ENCODE measurements at places on chromosomes 3 and 15. TPM values are rescaled to one million over a fixed set of nuclear protein-coding genes. Genes with fewer than 3 reads are reported as not detected.

The TBC1D2B gene
- 35.4 TPM for polyA plus RNA-seq

GRCh38 chr3:67558426-67558825 lies 96.0 kb downstream of the SUCLG2 start:
- DNase-seq = no peak
- peaks cover 10% of the 10 kb centered on the region for H3K36me3 ChIP-seq
- H3K27ac ChIP-seq = no peak overlapping the region
- no peak overlapping the region for H3K4me3 ChIP-seq
- H3K27me3 ChIP-seq = no peaks in the 10 kb centered on the region
- H3K4me1 ChIP-seq = no peaks in the 10 kb centered on the region

The SLC2A2 gene
- not detected for polyA plus RNA-seq

- H3K27me3 ChIP-seq = no peaks in the 10 kb centered on the region
- no peaks in the 10 kb centered on the region for H3K36me3 ChIP-seq
- H3K4me1 ChIP-seq = peaks cover 11% of the 10 kb centered on the region
- H3K4me3 ChIP-seq = no peak overlapping the region
- no peak for DNase-seq
- no peak overlapping the region for H3K27ac ChIP-seq
Measured at GRCh38 chr3:122315619-122316018, 9.4 kb upstream of the CSTA start.

- H3K27me3 ChIP-seq = no peaks in the 10 kb centered on the region
- DNase-seq = no peak
- H3K36me3 ChIP-seq = peaks cover 89% of the 10 kb centered on the region
- no peak overlapping the region for H3K27ac ChIP-seq
- H3K4me1 ChIP-seq = no peaks in the 10 kb centered on the region
Measured at GRCh38 chr3:53229606-53230005, 26.2 kb downstream of the TKT start.

DNA sequence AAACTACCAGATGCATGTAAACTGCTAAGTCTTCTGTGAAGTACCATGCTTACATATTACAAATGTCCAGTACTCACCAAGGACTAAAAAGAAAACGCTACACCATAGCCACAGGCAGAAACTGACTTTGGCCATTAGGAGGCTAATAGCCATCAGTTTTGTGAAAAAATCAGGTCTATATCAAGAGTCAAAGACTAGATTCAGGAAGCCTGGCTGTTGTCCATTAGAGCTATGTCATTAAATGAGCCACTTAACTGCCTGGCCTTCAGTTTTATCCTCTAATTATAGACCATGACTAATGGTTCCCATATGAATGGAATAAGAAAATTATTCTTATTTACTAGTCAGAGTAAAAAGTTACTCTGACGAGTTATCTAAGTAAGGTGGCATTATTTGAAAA lies 144.1 kb downstream of the VPS13C start:
- H3K4me3 ChIP-seq = no peak overlapping the region
- H3K36me3 ChIP-seq = peaks cover 35% of the 10 kb centered on the region
- H3K4me1 ChIP-seq = no peaks in the 10 kb centered on the region
- no peaks in the 10 kb centered on the region for H3K27me3 ChIP-seq
- no peak for DNase-seq
- H3K27ac ChIP-seq = no peak overlapping the region

The SAMD7 gene
- not detected for polyA plus RNA-seq

GRCh38 chr3:161413127-161413854 lies 42.0 kb upstream of the SPTSSB start:
- H3K27ac ChIP-seq = no peak overlapping the region
- no peaks in the 10 kb centered on the region for H3K4me1 ChIP-seq
- H3K27me3 ChIP-seq = no peaks in the 10 kb centered on the region
- no peak for DNase-seq

DNA sequence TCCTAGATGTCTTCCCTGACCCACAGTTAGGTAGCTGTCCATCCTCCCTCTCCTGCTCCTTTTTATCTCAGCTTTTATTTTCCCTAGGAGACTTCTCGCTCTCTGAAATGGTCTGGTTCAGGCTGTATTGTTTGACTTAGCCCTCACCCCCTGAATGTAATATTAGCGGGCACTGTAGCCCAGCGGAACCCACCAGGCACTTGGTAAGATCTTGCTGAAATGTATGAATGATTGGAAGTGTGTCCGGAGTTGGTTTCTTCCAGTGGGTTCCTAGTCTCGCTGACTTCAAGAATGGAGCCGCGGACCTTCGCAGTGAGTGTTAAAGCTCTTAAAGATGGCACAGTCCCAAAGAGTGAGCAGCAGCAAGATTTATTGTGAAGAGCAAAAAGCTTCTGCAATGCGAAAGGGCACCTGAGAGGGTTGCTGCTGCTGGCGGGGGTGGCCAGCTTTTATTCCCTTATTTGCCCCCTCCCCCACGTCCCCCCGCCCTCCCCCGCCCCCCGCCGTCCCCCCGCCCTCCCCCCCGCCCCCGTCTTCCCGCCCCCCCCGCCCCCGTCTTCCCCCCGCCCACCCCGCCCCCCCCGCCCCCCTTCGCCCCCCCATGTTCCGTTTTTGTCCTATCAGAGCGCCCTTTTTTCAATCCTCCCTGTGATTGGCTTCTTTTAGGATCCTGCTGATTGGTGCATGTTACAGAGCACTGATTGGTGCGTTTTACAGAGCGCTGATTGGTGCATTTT lies 694 bp upstream of the EEFSEC start:
- peaks cover 18% of the 10 kb centered on the region for H3K4me1 ChIP-seq
- H3K4me3 ChIP-seq = peak overlapping the region; percentile 85
- no peaks in the 10 kb centered on the region for H3K27me3 ChIP-seq
- H3K27ac ChIP-seq = peak overlapping the region; percentile 44

DNA sequence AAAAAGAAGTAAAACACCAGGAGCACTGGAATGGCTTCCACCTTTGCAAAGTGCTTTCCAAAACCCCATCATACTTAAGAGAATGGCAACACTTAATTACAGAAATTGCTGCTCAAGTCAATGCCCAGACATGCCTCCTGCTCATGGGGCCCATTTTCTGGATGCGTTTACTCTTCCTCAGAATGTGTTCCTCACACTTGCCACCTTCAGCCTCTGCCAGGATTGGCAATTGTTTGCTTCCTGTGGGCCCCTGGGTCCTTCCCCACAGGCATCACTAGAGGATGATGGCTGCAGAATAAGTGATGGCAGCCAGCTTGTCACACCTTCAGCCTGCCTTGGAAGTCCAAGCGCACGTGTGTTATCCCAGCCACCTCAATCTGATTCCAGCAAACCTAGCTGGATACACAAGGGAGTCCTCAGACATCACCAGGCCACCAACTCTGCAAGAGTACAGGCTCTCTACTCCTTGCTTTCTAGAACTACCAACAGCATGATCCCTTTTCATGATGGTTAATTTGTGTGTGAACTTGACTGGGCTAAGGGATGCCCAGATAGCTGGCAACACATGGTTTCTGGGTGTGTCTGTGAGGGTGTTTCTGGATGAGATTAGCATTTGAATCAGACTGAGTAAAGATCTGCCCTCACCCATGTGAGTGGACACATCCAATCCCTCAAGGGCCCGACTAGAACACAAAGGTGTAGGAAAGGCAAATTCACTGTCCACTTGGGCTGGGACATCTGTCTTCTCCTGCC lies 4.9 kb upstream of the NUP210 start:
- no peak overlapping the region for H3K27ac ChIP-seq
- H3K4me1 ChIP-seq = peaks cover 67% of the 10 kb centered on the region
- H3K4me3 ChIP-seq = no peak overlapping the region
- no peak for DNase-seq
- H3K27me3 ChIP-seq = no peaks in the 10 kb centered on the region

- no peaks in the 10 kb centered on the region for H3K4me1 ChIP-seq
- no peak overlapping the region for H3K27ac ChIP-seq
Measured at GRCh38 chr3:14042680-14043079, 82.0 kb downstream of the CHCHD4 start.

The PLCB2 gene
- polyA plus RNA-seq = 37.5 TPM

- no peaks in the 10 kb centered on the region for H3K27me3 ChIP-seq
- DNase-seq = no peak
- no peaks in the 10 kb centered on the region for H3K36me3 ChIP-seq
- no peak overlapping the region for H3K4me3 ChIP-seq
- H3K27ac ChIP-seq = no peak overlapping the region
Measured at GRCh38 chr3:44883213-44883955, 9.0 kb downstream of the TGM4 start.

DNA sequence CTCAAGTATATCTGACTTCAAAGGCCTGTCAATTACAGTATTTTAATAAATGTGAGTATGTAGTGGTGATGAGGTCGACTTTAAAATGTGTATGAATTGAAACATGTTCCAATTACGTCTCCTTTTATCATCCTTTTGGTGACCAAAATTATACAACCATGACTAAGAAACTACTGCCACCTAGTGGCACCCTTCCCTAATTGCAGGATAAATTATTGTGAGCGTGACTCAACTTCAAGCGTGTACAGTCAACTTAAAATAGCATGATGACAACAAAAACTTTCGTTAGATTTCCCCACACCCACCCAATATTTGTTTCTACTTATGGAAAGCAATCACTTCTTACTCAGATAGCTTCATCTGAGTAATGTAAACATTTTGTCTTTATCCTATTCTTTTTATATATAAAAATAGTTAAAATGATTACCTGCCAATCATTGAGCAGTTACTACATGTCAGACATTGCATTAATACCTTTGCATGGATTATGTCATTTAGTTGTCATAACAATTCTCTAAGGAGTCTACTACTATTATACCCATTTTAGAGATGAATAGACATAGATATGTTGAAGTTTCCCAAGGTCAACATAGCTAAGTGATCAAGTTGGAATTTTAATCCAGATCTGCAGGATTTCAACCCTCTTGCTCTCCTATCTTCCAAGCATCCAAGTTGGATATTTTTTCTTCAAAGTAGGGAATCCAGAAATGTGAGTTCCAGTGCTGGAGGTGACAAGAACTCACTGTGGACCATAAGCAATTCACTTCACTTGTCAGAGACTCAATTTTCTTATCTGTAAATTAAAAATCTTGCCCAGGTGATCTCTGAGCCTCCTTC lies 106.0 kb downstream of the MEX3B start:
- no peak for DNase-seq
- no peaks in the 10 kb centered on the region for H3K4me1 ChIP-seq
- no peak overlapping the region for H3K4me3 ChIP-seq
- H3K27ac ChIP-seq = no peak overlapping the region
- no peaks in the 10 kb centered on the region for H3K36me3 ChIP-seq

The PLXND1 gene
- 0.03 TPM for polyA plus RNA-seq

DNA sequence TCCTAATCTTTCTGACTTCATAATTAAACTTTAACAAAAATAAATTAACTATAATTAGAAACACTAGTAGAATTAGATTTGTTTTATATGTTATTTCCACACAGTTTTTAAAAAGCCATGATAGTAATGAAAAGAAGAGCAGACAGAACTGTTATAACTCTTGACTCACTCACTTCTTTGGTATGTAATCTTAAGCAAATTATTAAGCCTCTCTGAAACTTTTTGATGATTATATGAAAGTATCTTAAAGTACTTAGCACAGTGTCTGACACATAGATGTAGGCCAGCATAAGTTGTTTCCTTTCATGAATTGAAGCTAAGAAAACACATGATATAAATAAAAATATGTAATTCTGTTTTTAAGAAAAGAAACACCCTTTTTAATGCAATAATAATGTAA lies 123.6 kb upstream of the MLF1 start:
- no peaks in the 10 kb centered on the region for H3K27me3 ChIP-seq
- DNase-seq = no peak
- H3K4me1 ChIP-seq = no peaks in the 10 kb centered on the region
- no peak overlapping the region for H3K27ac ChIP-seq
- no peaks in the 10 kb centered on the region for H3K36me3 ChIP-seq
- H3K4me3 ChIP-seq = no peak overlapping the region

The APBA2 gene
- polyA plus RNA-seq = 28.4 TPM

The CAMK1 gene
- 5.8 TPM for polyA plus RNA-seq

DNA sequence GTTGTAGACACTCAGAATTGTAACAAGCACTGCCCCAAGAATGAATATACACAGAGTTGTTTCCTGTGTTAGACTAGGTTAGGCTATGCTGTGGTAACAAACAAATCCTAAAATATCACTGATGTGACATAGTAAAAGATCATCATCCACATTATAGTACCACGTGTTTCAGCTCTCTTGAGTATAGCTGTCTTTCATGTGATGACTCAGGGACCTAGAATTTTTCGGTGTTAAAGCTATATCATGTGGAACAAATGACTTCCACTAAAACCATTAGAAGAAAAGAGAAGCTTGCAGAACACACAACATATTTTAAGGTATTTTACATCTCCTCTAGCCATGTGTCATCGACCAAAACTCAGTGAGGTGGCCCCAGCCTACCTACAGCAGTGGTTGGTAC lies 307.9 kb upstream of the RBMS3 start:
- H3K27ac ChIP-seq = no peak overlapping the region
- no peaks in the 10 kb centered on the region for H3K4me1 ChIP-seq
- no peaks in the 10 kb centered on the region for H3K36me3 ChIP-seq
- no peak overlapping the region for H3K4me3 ChIP-seq

The BLM gene
- 1.2 TPM for polyA plus RNA-seq

GRCh38 chr15:63133786-63134185 lies 12.1 kb downstream of the LACTB start:
- no peak overlapping the region for H3K27ac ChIP-seq
- no peaks in the 10 kb centered on the region for H3K27me3 ChIP-seq
- DNase-seq = no peak
- H3K4me1 ChIP-seq = no peaks in the 10 kb centered on the region
- H3K36me3 ChIP-seq = peaks cover 2% of the 10 kb centered on the region
- H3K4me3 ChIP-seq = no peak overlapping the region

- H3K27me3 ChIP-seq = no peaks in the 10 kb centered on the region
- peaks cover 24% of the 10 kb centered on the region for H3K4me1 ChIP-seq
- no peak overlapping the region for H3K4me3 ChIP-seq
- DNase-seq = no peak
Measured at GRCh38 chr15:41331281-41331680, 1.1 kb downstream of the OIP5 start.

DNA sequence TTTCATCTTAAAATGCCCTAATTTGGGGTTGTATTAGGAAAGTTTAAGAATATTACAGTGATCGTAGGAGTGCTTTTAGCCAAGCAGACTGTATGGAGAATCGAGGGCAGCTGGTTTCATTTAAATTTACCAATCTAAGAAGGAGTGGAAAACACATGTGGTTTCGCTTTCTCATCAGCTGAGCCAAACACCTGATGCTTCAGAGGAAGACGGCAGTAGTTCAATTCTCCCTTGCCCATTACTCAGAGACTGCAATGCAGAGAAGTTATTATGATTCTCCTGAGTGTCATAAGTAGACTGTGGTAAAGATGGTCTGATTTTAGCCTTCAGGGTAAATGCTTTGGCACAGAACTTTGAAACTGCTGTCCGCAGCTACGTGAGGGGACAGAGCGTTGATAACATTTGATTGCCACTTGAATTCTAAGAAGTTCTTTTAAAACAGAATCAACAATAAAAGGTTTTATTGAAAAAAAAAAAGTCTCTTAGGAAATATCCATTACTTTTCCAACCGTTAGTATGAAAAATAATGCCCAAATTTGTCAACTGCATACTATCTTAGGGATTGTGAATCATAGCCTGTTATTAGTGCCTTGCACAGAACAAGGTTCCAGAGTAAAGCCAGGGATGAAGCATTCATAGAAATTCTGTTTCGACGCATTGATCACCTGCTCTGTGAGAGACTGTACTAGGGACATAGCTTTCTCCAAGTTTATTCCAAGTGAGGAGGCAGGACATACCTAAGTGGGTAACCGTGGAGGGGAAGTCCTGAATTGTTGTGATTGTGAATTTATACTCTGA lies 25.6 kb downstream of the LYSMD4 start:
- DNase-seq = peak; percentile 55
- H3K27me3 ChIP-seq = no peaks in the 10 kb centered on the region
- peaks cover 18% of the 10 kb centered on the region for H3K4me1 ChIP-seq
- H3K4me3 ChIP-seq = peak overlapping the region; percentile 9
- peaks cover 11% of the 10 kb centered on the region for H3K36me3 ChIP-seq

GRCh38 chr15:89018207-89018606 lies 70.0 kb upstream of the ABHD2 start:
- DNase-seq = no peak
- no peak overlapping the region for H3K4me3 ChIP-seq
- no peaks in the 10 kb centered on the region for H3K36me3 ChIP-seq
- H3K27me3 ChIP-seq = no peaks in the 10 kb centered on the region
